Stimulated activated CD8-positive, alpha-beta memory T cell treated with anti-CD3 and anti-CD28 coated beads, Interleukin-7, amount 100 ng/mL, for 48 hours (primary cell): ENCODE measurements at places on chromosomes 2 and 18.

- DNase-seq = no peak
Measured at GRCh38 chr2:129056959-129057317, 738.3 kb upstream of the HS6ST1 start.

DNA sequence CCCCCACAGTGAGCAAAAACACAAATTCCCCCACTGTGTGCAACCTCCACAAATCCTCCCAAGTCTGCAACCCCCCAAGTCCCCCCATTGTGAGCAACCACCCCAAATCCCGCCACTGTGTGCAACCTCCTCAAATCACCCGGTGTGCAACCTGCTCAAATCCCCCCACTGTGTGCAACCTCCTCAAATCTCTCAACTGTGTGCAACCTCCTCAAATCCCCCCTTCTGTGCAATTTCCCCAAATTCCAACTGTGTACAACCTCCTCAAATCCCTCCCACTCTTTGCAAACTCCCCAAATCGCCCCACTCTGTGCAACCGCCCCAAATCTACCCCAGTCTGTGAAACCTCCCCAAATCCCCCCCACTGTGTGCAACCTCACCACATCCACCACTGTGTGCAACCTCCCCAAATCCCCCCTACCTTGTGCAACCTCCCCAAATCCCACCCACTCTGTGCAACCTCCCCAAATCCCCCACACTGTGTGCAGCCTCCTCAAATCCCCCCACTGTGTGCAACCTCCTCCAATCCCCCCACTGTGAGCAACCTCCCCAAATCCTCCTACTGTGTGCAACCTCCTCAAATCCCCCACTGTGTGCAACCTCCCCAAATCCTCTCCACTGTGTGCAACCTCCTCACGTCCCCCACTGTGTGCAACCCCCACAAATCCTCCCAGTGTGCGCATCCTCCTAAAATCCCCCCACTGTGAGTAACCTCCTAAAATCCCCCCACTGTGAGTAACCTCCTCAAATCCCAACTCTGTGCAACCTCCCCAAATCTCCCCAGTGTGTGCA lies 115.2 kb downstream of the TPO start:
- no peak for DNase-seq

GRCh38 chr2:199861132-199861774 lies 10.3 kb upstream of the FTCDNL1 start:
- DNase-seq = no peak

DNA sequence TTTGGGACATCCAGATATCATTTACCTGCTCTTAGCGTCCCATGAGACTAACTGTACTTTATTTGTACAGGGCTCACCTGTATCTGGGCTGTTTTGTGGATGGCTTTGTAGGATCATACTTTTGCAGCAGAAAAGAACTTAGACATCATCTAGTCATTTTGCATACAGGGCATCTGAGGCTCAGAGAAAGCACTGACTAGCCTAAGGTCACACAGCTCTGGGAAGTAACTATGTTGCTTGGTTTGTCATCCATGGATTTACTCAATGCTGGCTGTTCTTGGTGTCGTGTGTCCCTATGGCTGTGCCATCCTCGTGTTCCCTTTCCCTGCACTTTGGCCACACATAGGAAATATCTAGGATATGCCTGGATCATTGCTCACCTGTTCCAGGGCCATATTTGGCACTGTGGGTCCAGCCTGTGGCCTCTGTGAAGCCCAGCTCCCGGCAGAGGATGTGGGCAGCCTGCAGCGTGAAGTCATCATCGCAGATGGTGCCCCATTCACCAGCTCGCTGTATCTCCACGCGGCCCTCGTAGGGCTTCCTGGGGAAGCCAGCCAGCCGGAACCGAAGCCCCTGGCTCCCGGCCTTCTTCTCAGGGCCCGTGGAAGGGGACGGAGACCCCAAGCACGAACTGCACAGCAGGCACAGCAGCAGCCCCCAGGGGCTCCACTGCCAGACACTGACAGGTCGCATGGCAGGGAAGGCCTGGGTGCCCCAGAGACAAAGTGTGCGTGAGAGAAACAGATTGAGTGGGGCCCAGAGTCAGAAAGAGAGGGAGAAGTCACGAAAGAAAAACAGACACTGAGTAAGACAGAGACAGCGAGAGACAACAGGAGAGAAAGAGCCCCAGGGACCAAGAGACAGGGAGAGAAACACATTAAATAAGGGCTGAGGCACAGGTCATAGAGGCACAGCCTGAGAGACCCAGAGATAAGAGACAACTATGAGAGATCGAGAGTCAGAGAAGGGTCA lies 1.5 kb downstream of the LOXL3 start:
- no peak for DNase-seq

- DNase-seq = no peak
Measured at GRCh38 chr2:84527137-84528129, 11.1 kb downstream of the DNAH6 start.

DNA sequence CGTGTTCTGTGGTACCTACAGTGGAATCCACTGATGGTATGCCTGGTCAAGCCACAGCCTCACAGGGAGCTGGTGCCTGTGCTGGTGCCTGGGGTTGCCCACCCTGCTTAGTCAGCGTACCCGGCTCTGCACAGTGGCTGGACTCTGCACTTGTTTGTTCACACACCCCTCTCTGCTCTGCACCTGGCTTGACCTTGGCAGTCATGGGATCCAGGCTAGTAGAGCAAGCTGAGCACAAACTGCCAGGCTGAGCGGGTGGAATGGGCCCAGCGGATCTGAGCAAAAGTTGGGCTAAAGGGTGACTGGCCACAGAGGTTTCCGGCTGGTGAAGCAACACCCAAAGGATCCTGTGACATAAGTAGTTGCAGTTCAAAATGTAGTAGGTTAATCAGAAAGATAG lies 163.5 kb downstream of the CDH19 start:
- DNase-seq = no peak

- no peak for DNase-seq
Measured at GRCh38 chr2:205772983-205773382, 90.7 kb downstream of the NRP2 start.
